Globus pallidus (tissue), 1 donor: ENCODE measurements at places on chromosomes 6 and 20.

DNA sequence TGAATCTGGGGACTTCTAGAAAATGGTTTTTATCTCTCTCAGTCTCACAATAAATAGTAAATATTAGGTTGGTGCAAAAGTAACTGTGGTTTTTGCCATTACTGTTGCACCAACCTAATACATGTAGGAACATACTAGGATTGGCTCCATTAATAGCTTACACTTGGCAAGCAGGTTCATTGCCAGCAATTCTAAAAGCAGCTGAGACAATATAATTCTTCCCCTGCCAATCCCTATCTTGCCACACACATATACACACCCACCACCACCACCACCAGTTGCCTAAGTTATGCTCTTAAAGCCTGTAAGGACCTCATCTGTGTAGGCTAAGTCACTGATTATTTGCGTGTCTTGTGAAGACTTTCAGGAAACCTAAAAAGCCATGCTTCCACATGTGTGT, 145.1 kb downstream of the KIF16B start:
- no peak for DNase-seq

- no peak for DNase-seq
Observed at GRCh38 chr20:20137851-20138250, 85.5 kb downstream of the CFAP61 start.

DNA sequence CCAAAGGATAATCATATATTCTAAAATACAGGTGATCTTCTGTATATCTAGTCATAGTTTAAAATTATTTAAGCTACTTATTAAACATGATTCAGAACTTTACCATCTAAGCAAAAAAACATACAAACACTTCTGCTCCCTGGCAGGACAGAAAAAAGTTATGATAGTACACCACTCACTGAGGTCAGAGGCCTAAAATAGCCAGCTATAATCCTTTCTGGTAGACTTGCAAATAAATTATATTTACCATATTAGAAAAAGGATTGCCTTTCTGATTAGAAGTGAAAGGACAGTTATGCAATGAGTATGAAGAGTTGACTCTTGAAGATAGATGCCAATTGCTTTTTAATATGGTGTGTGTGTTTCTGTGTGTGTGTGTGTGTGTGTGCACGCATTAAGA, 207.4 kb downstream of the BMP2 start:
- no peak for DNase-seq

DNA sequence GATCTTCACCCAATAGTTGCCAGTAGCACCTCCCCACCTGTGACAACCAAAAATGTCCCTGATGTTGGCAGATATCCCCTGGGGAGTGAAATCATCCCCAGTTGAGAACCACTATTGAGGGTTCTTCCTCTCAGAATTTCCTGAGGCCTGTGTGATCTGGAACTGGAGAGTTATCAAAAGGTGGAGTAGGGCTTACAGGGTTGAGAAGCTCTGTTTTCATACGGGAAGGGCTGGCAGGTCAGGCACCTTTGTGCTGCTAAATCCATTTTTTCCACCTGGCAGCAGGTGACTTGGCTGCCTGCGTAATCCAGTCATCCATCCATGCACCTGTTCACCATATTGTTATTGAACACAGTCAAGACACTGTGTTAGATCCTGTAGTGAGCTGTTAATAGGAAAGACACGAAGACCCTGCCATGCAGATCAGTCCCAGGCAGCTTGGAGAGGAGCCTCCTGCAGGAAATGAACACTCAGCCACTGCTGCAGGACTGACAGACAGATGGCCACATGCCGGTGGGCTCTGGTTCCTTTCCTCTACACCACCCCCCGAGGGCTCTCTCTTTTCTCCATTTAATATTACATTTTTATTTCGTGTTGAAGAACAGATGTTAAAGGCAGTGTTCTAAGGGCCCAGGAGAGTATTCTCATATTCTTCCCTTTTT, 5.4 kb downstream of the DUSP22 start:
- no peak for DNase-seq

GRCh38 chr6:151478670-151479069, 15.1 kb upstream of the CCDC170 start:
- no peak for DNase-seq

- no peak for DNase-seq
Observed at GRCh38 chr6:167291623-167292300, 647 bp downstream of the UNC93A start.

GRCh38 chr6:169023161-169023874, 230.3 kb downstream of the THBS2 start:
- no peak for DNase-seq
